ENCODE measurements at places on chromosomes 4 and X.

DNA sequence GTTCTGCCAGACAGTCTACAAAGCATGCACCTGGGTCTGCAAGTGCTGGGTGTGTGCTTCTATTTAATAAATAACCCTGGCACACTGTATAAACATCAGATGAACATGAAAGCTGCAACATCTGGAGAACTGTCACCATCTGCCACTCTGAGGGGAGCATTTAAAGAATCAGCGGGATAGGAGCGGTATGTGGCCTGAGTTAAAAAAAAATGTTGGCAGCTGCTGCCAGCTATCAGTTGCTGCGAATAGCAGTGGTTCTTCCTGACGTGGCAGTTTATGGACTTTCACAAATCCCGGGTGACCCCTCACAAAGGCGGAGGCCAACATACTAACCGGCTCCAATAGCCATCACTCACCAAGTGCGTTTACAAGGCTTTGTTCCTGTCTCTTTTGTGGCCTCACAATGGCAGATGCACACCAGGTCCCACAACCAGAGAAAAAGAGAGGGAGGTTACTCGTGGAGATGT is 95.1 kb downstream of the RASL11B start:
- DNase-seq, result no peak

DNA sequence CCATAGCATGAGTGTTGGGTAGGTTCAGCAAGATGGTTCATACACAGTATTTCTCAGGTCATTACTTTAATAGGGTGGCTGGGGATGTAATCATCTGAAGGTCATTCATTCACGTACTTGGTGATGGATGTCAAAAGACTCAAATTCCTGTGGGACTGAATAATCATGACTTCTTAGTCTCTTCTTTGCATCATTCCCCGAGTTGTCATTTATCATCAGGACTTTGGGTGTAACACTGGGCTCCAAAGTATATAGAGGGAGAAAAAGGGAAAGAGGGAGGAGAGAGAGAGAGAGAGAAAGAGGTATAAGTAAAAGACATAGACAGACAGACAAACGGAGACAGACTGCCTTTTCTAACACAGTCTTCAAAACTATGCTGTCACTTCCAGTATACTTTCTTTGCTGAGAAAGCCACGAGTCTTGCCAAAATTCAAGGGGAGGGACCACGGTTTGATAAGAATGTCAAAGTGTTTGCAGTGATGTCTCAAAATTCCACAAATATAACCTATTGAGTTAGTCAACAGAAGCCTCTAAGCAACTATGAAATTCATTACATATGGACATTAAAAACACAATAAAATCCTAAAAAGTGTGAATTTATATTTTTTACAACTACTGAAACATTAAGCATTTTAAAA is 55.9 kb downstream of the UGT2A3 start:
- DNase-seq, result no peak

GRCh38 chrX:13364230-13364857 is 44.5 kb upstream of the ATXN3L start:
- DNase-seq, result no peak

- no peak for DNase-seq
These were observed 761.5 kb downstream of the RAPGEF2 start for GRCh38 chr4:159864337-159864736.

DNA sequence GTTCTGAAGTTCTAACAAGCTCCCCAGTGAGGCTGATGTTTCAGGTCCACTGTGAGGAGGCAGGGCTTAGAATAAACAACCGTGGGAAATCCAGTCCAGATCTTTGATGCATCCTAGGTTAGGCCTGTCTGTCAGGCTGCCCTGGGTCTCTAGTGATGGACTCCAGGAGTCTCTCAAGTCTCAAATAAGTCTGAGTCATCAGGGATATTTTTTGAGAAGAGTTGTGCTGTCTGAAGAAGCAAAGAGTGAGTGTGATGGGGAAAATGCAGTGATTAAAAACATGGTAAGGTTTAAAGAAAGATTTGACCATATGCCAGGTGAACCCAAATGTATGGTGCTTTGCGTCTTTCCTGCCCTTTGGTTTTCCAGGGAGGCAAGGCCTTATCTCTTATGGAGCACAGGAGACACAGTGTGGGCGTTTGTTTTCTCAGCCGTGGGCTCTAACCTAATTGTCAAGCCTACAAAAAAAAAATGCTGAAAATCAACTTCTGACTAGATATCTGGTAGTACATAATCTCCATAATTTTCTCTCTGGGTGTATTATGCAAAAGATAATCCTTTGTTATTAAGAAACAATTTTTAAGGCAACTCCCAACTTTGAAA is 100.7 kb downstream of the PTTG2 start:
- no peak for DNase-seq

GRCh38 chr4:82694046-82694445 is 104.5 kb downstream of the SCD5 start:
- DNase-seq, result no peak

DNA sequence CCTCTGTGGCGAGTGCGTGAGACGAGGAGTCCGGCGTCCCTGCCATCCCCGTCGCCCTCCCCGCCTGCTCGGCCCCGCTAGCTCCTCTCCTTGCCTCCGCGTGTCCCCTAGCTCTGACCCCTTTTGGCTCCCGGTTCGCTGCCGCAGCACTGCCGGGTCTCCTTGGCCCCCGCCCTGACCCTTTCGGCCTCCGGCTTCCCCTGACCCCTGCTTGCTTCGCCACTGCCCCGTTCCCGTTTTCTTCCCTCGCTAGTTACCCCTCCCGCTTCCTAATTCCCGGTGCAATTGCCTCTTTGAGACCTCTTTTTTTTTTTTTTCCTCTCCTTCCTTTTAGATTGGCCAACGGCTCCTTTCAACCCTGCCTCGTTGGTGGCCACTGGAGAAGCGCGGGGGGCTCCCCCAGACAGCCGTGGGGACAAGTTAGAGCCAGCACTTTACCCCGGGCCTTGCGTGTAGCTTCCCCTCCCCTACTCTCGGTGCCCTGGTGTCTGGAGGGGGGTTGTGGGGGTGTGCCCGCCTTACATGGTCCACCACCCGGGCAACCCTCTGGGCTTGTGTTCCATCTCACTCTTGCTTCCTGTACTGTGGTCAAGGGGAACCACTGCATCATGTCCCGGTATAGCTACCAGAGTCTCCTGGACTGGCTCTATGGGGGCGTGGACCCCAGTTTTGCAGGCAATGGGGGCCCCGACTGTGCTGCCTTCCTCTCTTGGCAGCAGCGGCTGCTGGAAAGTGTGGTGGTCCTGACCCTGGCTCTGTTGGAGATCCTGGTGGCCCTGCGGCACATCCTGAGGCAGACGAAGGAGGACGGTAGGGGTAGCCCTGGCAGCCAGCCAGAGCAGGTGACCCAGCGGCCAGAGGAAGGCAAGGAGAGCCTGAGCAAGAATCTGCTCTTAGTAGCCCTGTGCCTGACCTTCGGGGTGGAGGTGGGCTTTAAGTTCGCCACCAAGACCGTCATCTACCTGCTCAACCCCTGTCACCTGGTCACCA is 548 bp downstream of the TMEM164 start:
- peak; percentile 18 for DNase-seq

DNA sequence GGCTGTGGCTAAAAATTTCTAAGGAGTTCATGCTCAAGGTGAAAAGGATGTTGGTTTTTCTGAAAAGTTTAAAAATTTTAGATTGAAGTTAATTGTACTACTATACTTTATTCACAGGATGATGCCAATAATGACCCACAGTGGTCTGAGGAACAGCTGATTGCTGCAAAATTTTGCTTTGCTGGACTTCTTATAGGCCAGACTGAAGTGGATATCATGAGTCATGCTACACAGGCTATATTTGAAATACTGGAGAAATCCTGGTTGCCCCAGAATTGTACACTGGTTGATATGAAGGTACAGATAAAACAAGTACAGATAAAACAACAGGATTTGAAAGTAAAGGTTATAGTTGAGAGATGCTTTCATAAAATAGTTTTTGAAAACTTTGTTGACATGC is 12.2 kb downstream of the PAICS start:
- no peak for DNase-seq

- peak; percentile 3 for DNase-seq
These were observed 108.5 kb upstream of the MID1 start for GRCh38 chrX:10728806-10729389.

GRCh38 chr4:88910101-88910500 is 146.9 kb downstream of the FAM13A start:
- DNase-seq, result no peak

- no peak for DNase-seq
These were observed 122.4 kb downstream of the SYNPO2 start for GRCh38 chr4:119010909-119011606.

DNA sequence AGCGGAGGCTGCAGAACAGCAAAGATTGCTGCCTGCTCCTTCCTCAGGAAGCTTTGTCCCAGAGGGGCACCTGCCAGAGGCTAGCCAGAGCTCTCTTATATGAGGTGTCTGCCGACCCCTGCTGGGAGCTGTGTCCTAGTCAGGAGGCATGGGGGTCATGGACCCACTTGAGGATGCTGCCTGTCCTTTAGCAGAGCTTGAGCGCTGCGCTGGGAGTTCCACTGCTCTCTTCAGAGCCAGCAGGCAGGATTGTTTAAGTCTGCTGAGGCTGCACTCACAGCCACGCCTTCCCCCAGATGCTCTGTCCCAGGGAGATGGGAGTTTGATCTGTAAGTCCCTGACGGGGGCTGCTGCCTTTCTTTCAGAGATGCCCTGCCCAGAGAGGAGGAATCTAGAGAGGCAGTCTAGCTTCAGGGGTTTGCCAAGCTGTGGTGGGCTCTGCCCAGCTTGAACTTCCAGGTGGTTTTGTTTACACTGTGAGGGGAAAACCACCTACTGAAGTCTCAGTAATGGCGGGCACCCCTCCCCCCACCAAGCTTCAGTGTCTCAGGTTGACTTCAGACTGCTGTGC is 10.9 kb downstream of the DCK start:
- DNase-seq, result no peak

DNA sequence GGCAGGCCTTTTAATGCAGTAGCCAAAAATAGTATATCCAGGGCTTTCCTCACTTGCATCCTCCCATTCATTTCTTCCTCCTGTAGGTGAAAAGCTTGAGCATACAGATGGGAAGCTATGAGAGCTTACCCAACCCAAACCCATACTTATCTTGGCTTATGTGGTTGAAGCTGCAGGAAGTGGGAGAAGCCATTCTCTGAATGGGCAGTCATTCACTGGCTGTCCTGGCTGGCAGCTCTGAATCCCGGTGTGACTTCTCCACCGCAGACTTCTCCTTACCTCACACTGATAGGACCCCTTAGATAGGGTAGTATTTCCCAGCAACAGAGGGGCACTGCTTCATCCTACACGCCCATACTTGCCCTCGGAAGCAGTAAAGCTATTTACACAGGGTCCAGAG is 125.4 kb downstream of the AMMECR1 start:
- no peak for DNase-seq

- no peak for DNase-seq
These were observed 48.7 kb upstream of the SLC7A11 start for GRCh38 chr4:138290805-138291204.

- DNase-seq, result peak; percentile 79
These were observed 73.8 kb upstream of the FREM3 start for GRCh38 chr4:143773998-143774895.

- no peak for DNase-seq
These were observed 18.8 kb upstream of the SMIM14 start for GRCh38 chr4:39657465-39657864.

DNA sequence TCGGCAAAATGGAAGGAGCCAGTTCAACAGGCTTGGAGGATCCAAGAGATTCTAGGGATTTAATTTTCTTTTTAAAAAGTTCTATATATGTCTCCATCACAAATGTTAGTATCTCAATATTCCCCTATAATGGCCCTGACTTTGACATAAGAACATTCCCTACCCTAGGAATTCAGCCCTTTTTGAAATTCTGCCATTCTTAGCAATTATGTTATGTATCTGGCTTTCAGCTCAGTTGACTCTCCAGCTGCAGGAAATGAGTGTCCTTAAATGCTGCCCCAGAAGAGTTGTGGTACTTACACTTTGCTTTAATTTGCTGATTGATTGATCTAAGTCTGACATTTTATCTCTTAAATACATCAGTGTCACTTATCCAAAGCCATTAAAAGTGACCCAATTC is 1454.3 kb downstream of the FSTL5 start:
- no peak for DNase-seq

GRCh38 chr4:80831383-80832361 is 198.8 kb upstream of the BMP3 start:
- no peak for DNase-seq

Data from SK-MEL-5 (cell line).